Activated naive CD4-positive, alpha-beta T cell treated with anti-CD3 and anti-CD28 coated beads for 36 hours (primary cell): ENCODE measurements at places on chromosomes 13 and 19. TPM values are rescaled to one million over a fixed set of nuclear protein-coding genes. Genes with fewer than 3 reads are reported as not detected.
A peak's percentile ranks its signal among the peaks of the same experiment; 100 is the strongest.

ZNF317 gene
- 39.7 TPM for total RNA-seq

RASAL3 gene
- total RNA-seq: 63.2 TPM

ZNF121 gene
- total RNA-seq: 57.1 TPM

CGB2 gene
- not detected for total RNA-seq

- H3K4me3 ChIP-seq: no peak overlapping the region
- H3K27ac ChIP-seq: no peak overlapping the region
- H3K36me3 ChIP-seq: peaks cover 2% of the 10 kb centered on the region
- H3K27me3 ChIP-seq: no peaks in the 10 kb centered on the region
- peaks cover 26% of the 10 kb centered on the region for H3K4me1 ChIP-seq
- DNase-seq: no peak
Observed at GRCh38 chr19:18433015-18433691, 4.8 kb downstream of the ISYNA1 start.

- no peak for DNase-seq
- no peak overlapping the region for H3K27ac ChIP-seq
- H3K27me3 ChIP-seq: no peaks in the 10 kb centered on the region
- no peak overlapping the region for H3K4me3 ChIP-seq
- no peaks in the 10 kb centered on the region for H3K4me1 ChIP-seq
Observed at GRCh38 chr13:57787058-57787791, 155.7 kb downstream of the PCDH17 start.

GRCh38 chr19:18460900-18461299, 23.0 kb upstream of the ISYNA1 start:
- no peak for DNase-seq
- peaks cover 7% of the 10 kb centered on the region for H3K36me3 ChIP-seq
- no peaks in the 10 kb centered on the region for H3K27me3 ChIP-seq
- H3K27ac ChIP-seq: no peak overlapping the region

- DNase-seq: no peak
Observed at GRCh38 chr13:72537395-72537780, 190.0 kb downstream of the MZT1 start.

DNA sequence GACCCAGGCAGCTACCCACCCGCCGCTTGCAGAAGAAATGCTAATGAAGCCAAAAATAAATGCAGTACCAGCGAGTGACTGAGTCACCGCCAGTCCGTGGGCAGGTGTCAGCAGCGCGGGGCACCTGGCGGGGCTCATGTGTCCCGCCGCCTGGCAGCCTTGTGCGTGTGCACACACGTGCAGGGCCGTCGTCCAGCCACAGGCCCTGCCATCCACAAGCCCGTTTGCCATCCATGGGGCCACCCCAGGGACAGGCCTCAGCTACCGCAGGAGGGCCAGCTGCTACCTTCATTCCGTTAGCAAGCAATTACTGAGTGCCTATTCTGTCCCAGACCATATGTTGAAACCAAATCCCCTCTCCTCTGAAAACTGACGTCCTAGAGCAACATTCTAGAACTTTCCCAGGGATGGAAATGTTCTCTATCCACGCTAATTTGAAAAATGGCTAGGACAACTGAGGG, 20.5 kb downstream of the NCAN start:
- no peak for DNase-seq
- no peak overlapping the region for H3K4me3 ChIP-seq
- no peak overlapping the region for H3K27ac ChIP-seq
- peaks cover 7% of the 10 kb centered on the region for H3K27me3 ChIP-seq
- no peaks in the 10 kb centered on the region for H3K36me3 ChIP-seq

GRCh38 chr13:41061914-41062837, 867 bp downstream of the WBP4 start:
- H3K27me3 ChIP-seq: peaks cover 4% of the 10 kb centered on the region
- peak overlapping the region; percentile 95 for H3K4me3 ChIP-seq
- H3K36me3 ChIP-seq: peaks cover 17% of the 10 kb centered on the region
- H3K27ac ChIP-seq: peak overlapping the region; percentile 98
- H3K4me1 ChIP-seq: peaks cover 40% of the 10 kb centered on the region

GRCh38 chr19:5932609-5933262, 18.7 kb downstream of the CAPS start:
- H3K27ac ChIP-seq: no peak overlapping the region
- H3K4me1 ChIP-seq: peaks cover 1% of the 10 kb centered on the region
- DNase-seq: no peak
- peaks cover 30% of the 10 kb centered on the region for H3K36me3 ChIP-seq
- H3K27me3 ChIP-seq: no peaks in the 10 kb centered on the region

- H3K4me3 ChIP-seq: no peak overlapping the region
- no peaks in the 10 kb centered on the region for H3K4me1 ChIP-seq
- no peak overlapping the region for H3K27ac ChIP-seq
- no peaks in the 10 kb centered on the region for H3K27me3 ChIP-seq
- no peaks in the 10 kb centered on the region for H3K36me3 ChIP-seq
Observed at GRCh38 chr13:85091631-85092234, 707.5 kb downstream of the SLITRK6 start.
